ENCODE measurements at places on chromosomes 4 and X.

GRCh38 chr4:68129793-68130192 lies at the start of gene TMPRSS11F:
Gene TMPRSS11F (minus strand): TSS chr4:68129869. CDS start chr4:68129820, 49 bp downstream.
- no peak for DNase-seq

DNA sequence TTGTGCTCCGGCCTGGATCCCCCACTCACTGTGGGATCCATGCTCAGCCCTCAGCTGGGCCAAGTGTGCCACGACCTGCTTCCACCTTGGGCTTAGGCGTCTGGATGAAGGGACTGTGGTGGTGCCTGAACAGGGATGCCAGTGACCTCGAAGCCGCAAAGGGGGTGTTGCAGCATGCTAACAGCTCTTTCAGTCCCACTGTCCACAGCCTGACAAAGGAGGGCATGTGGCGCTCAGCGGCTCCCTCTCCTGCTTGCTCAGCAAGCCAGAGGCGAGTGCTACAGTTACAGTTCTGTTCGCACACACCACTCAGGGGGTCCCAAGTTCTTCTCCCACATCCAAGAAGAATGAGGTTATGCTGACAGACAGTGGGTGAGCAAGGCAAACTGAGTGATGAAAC lies 5.2 kb upstream of the IGBP1 start:
- DNase-seq = no peak

GRCh38 chr4:65416891-65417290 lies 253.4 kb downstream of the EPHA5 start:
- no peak for DNase-seq

DNA sequence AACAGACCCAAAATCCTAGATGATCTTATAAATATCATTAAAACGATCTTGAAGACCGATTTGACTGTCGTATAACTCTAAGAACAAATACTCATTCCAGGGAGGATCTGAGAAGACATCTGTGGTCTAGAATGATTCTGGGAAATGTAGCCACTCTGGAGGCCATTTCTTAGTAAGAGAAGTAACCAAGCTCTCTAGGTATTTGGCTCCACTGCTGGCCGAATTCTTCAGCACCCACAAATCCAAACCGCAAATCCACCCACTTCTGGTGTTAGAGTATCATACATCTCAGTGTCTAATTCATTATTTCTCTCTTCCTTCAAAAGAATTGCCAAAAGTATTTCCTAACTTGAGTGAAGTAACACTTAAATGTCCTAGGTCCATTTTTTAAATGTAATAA lies 23.9 kb downstream of the KLHL5 start:
- DNase-seq = no peak

DNA sequence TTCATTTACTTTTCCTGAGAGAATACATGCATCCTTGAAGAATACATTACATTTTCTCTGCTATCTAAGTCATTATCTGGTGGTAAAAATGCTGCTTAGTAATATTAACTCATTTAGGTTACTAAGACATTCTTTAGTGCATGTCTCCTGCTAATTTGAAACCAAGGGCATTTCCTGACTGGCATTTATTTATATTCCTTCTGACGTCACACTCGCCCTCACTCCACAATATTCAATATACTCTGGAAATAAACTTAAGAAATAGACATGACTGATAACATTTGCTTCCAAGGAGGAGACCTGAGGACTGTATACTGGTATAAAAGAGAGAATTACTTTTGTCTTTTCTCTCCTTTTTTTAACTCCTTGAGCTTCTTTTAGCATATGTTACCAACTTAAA lies 619.5 kb upstream of the SMIM31 start:
- no peak for DNase-seq

DNA sequence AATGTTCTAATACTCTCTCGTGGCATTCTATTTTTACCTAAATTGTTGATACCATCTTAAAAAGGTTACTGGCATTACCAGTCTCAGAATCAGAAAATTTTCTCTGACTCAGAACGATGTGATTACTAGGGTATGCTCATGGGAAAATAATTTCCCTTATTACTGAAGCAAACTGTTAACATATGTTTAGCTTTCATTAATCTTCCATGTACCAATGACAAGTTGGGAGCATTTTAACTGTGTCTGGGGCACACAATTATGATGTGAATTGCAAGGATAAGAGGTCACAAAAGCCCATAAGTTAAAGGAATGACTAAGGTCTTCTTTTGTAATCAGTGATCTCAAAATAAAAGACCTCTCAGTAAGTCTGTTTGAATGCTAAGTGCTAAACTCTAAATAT lies 1254.6 kb downstream of the PCDH18 start:
- no peak for DNase-seq

- DNase-seq = no peak
Observed at GRCh38 chr4:143420227-143420626, 83.6 kb downstream of the GAB1 start.

DNA sequence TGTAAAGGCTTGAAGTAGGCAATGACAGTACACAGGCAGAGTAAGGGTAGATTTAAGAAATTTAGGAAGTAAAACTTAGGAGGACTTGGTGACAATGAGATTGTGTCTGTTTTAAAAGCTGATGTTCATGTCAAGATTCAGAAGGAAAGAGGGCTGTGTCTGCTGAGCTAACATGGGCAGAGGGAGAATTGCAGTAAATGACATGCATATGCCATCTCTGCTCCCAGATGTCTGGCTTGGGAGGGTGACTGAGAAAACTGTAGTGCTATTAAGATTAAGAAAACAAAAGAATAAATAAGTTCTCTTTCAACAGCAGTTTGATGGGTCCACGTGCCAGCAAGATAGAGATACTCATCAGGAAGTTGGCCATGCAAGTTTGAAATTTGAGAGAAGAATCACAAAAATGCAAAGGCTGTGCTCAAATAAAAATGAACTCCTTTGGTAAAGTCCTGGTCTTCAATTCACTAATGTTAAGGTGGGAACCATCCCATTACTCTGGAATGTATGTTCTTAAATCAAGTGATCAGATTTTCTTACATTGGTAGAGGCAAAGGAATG lies 7.2 kb downstream of the NFXL1 start:
- no peak for DNase-seq

DNA sequence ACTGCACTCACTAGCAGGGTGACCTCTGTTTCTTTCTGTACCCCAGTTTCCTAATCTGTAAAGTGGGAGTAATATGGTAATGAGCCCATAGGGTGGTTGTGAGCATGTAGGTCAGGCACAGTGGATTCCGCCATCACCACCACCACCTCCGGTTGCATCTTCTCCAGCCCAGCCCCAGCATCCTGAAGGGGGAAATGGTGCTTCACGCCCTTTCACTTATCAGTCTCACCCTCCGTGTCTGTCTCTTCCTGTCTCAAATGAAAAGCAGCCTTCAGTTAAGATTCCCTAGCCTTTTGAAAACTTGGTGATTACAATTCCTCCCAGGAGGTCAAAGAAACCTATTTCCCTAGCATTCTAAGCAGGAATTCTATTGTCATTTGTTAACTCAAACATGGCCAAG lies 16.9 kb upstream of the XPNPEP2 start:
- DNase-seq = no peak

DNA sequence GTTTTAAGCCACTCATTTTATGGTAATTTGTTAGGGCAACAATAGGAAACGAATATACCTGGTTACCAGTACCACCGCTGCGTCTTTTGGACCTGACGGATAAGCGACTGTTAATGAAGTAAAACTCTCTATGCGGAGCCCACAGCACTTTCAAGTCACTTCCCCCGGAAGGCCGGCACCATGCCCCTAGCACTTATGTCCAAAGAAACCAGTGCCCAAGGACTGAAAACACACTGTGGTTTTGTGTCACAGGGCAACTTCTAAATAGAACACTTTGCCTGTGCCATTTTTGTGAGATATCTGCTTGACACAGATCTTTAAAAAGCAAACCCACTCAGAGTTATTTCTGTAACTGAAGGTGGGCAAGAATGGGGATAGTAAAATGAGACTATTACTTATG lies 22.7 kb downstream of the SH3KBP1 start:
- DNase-seq = no peak

- no peak for DNase-seq
Observed at GRCh38 chrX:35076061-35076460, 133.5 kb downstream of the FAM47B start.

GRCh38 chr4:21046141-21046540 lies 345.9 kb downstream of the PACRGL start:
- DNase-seq = no peak

- DNase-seq = no peak
Observed at GRCh38 chrX:8103655-8104054, 67.4 kb downstream of the VCX2 start.

DNA sequence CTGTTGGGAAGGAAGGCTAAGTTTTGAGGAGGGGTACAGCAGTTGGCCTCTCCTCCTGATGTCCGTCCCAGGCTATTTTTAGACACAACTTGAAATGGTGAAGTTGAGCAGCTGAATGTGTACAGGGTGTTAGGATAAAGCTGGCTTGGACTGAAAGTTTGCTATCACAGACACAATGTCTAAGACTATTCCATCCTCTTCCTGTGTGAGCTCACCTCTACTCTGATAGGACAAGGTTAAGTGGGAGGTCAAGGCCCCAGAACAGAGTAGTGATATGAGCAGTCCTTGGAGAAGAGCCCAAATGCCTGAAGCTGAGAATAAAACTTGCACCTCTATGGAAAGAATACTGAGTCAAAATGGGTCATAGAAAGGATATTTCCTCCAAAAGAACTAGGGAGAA lies 4.1 kb downstream of the ATP1B4 start:
- DNase-seq = no peak

GRCh38 chr4:161664740-161665139 lies 499.1 kb downstream of the FSTL5 start:
- DNase-seq = no peak

- DNase-seq = no peak
Observed at GRCh38 chr4:128068918-128069317, 7.8 kb downstream of the LARP1B start.

- no peak for DNase-seq
Observed at GRCh38 chrX:40171513-40172400, 74.0 kb upstream of the BCOR start.

DNA sequence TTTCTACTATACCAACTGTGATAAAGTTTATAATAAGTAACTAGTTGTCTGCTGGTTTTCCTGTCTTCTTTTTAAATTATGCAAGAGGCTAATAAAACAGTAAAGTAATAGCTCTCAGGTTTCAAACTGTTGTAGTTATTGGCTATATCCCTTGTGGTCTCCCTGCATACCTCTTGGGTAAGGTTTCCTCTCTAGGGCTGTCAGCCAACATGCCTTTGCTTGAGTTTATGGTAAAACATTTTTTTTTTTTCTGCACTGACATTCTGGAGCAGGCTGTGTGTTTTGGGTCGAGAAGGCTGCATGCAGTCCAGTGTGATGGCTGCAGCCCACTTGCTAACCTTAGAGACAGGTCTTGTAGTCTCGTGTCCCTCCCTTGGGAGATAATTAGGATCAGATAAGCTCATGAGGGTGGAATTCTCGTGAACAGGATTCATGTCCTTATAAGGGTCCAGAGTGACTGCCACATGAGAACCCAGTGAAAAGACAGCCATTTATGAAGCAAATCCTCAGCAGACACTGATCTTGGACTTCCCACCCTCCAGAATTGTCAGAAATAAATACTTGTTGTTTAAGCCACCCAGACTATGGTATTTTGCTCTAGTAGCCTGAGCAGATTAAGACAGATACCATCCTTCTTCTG lies 831.2 kb downstream of the CCSER1 start:
- no peak for DNase-seq

DNA sequence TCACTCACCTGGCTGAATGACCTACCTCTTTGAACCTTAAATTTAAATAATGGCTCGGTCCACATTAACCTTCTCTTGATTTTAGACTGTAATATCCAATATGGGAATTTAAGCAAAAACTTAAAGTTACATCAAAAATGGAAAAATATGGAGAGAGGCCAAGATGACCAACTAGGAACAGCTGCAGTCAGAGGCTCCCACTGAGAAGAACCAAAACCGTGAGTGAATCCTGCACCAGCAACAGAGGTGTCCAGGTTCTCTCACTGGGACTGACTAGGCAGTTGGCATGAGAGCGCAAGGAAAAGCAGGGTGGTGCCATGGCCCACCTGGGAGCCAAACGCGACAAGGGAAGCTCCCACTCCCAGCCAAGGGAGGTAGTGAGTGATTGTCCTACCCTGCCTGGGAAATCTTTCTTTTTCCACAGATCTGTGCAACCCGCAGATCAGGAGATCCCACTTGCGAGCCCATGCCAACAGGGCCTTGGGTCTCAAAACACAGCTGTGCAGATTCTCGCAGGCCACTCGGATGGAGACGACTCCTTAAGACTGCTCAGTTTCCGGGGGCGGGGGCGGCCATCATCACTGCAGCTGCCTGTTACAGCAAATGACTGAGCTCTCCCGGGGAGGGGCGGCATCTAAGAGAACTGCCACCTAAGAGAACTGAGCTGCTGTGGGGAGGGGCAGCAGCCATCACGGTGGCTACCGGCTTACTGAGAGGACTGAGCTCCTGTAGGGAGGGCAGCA lies 343.4 kb downstream of the DMD start:
- DNase-seq = no peak

- no peak for DNase-seq
Observed at GRCh38 chrX:10044021-10044420, 76.9 kb downstream of the CLDN34 start.

GRCh38 chr4:32172761-32173160 lies 1452.6 kb downstream of the PCDH7 start:
- DNase-seq = no peak

DNA sequence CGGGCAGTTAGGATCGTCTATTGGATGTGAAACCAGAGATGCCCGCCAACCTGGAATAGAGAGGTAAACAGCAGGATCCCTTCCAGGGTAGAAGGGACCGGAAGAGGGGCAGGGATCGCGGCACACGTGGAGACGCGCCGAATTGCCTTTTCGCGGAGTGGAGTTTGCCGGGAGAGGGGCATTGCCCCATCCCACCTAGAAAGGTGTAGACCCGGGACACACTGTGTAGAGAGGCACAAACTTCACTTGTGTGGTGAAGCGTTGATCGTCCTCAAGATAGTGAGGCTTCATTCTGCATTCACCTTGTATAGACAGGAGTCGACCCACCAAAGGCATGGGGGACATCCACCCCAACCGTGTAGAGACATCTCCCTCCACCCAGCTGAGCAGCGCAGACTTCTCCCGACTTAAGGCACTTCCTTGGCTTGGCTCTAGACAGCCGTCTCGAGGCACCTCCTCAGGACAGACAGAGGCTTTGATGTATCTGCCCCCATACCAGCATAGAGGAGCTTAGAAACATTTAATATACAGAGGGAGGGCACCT lies 410 bp downstream of the GNL3L start:
- DNase-seq = no peak

DNA sequence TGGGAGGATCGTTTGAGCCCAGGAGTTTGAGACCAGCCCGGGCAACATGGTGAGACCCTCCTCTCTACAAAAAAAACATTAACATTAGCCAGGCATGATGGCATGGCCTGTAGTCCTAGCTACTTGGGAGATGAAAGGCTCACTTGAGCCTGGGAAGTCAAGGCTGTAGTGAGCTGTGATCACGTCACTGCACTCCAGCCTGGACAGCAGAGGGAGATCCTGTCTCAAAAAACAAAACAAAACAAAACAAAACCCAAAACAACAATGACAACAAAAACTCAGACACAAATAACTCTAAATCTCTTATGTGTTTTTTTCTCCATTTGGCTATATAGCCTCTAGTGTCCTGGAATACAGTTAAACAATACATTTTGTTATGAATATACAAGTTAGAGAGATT lies 127.3 kb upstream of the STK26 start:
- DNase-seq = no peak

Measured in cortex of kidney (tissue), 1 donor.